ENCODE measurements at places on chromosomes 6 and 20.

GRCh38 chr6:137717074-137718073 lies 149.7 kb upstream of the TNFAIP3 start:
- peak; percentile 3 for DNase-seq

GRCh38 chr6:105122717-105123116 lies 57.1 kb downstream of the POPDC3 start:
- DNase-seq = no peak

GRCh38 chr6:41664271-41664670 lies 26.0 kb downstream of the MDFI start:
- DNase-seq = no peak

DNA sequence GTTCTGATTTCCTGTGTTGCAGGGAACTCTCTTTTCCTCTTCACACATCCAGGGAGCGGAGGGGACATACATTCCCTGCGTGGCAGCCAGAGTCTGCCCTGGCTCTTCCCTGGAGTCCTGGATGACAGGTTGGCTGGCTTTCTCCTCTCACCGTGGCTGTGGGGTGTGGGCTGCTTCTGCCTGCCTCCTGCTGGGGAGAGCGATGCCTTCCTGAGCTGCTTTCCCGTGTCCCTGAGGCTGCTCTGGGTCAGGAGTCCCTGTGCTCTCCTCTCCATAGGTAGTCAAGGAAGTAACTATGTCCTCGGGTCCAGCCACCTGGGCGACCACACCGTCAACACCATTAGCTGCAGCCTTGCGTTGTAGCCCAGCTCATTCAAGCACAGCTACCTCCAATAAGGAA lies 451.7 kb downstream of the QKI start:
- no peak for DNase-seq

DNA sequence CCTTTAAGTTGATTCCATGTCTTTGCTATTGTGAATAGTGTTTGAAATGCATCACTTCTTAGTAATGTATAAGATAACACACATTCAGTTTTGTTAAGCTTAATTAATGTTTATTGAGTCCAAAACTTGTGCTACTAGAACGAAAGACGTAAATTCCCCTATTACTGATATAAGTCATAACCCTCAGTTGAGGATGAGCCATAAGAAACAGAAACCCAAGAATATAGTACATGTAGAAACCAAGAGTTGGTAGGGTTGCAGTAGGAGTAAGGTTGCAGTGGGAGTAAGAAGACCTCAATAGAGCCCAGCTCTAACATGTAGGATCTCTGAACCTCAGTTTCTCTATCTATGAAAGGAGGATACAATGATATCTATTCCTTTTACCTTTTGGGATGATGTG lies 19.3 kb downstream of the CITED2 start:
- DNase-seq = no peak

GRCh38 chr20:59046862-59047261 lies 4.3 kb upstream of the PRELID3B start:
- DNase-seq = no peak

- no peak for DNase-seq
Observed at GRCh38 chr6:33203443-33204164, 851 bp upstream of the HSD17B8 start.

DNA sequence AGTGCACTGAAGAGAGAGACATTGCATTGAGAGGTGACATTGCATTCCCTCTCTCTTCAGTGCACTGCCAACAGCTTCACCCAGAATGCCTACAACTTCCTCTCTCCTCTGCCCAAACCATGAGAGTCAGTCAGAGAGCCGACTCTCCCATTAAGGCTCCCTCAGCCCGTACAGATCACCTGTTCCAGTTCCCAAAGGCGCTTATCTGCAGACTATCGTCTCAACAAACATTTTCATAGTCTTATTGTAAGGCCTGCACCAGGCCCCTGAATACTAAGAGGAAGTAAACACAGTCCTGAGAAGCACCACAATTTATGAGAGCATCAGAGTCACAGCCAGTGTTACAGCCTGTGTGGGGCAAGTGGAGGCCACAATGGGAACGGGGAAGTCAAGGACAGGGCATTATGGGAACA lies 53.7 kb downstream of the GFOD1 start:
- no peak for DNase-seq

GRCh38 chr20:31472395-31473330 lies 2.3 kb downstream of the DEFB124 start:
- no peak for DNase-seq

- DNase-seq = no peak
Observed at GRCh38 chr6:151842816-151843215, 35.3 kb downstream of the ESR1 start.

- DNase-seq = no peak
Observed at GRCh38 chr6:35850208-35850607, 45.1 kb downstream of the LHFPL5 start.

DNA sequence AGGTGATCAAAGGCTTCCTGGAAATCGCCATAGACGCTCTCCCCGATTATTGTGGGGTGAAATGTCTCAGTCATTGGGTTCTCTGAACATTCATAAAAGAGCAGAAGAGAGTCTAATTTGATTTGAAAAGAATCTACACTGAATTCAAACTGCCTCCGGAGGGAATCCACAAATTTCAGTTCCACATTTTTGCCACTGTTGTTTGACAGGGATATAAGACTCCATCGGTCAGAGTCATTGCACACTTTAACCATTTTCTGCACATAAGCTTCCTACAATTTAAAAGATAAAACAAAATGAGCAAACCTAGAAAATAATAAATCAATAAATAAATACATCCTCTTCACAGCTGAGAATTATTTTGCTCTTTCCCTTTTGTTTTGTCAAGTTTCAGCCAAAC lies 2.3 kb downstream of the TENT5A start:
- no peak for DNase-seq

DNA sequence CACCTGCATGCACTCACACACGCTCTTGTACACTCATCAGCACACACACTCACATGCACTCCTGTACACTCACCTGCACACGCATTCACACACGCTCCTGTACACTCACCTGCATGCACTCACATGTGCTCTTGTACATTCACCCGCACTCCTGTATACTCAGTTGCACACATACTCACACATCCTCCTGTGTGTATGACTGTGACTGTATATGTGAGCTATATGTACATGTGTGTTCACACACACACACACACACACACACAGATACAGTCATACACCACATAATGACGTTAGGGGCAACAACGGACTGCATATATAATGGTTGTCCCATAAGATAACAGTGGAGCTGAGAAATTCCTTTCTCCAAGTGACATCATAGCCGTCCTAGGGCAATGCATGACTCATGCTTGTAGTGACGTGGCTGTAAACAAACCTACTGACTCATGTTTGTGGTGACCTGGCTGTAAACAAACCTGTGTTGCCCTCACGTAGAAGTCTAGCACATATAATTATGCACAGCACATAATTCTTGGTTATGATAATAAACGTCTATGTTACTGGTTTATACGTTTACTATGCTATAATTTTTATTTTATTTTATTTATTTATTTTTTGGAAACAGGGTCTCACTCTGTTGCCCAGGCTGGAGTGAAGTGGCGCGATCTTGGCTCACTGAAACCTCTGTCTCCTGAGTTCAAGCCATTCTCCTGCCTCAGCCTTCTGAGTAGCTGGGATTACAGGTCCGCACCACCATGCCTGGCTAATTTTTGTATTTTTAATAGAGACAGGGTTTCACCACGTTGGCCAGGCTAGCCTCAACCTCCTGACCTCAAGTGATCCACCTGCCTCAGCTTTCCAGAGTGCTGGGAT lies 22.8 kb upstream of the TAF4 start:
- peak; percentile 74 for DNase-seq

GRCh38 chr6:35319346-35320030 lies 21.9 kb downstream of the DEF6 start:
- no peak for DNase-seq
